Occipital lobe (tissue), 3 donors: ENCODE measurements at places on chromosomes 4 and X. TPM values are rescaled to one million over a fixed set of nuclear protein-coding genes. Genes with fewer than 3 reads are reported as not detected.

Gene NHSL2
- 0.78 TPM for total RNA-seq

GRCh38 chr4:24793219-24794005 is 2.0 kb upstream of the SOD3 start:
- no peak for DNase-seq

GRCh38 chrX:153582896-153583295 is 16.0 kb downstream of the CCNQ start:
- no peak for DNase-seq

GRCh38 chr4:143559757-143560147 is 46.2 kb downstream of the SMARCA5 start:
- no peak for DNase-seq

DNA sequence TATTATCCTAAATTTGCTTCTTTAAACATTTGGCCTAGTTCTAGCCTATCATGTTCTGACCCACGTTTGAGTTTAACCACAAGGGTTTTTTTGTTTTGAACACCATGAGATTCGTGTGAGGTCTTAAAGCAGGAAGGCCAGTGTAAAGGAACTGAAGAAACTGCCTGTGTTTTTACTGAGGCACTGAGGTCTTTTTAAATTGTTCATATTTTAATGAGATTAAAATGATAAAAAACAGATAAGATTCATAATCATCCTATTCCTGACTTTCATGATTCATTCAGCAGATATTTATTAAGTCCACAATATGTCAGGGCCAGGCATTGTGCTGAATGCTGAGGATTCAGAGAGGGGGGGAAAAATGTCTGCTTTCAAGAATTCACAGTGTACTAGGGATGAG is 3.2 kb downstream of the RPS6KA3 start:
- DNase-seq = no peak

Gene SCD5
- total RNA-seq = 287 TPM

Gene TCEAL2
- total RNA-seq = 18.7 TPM

DNA sequence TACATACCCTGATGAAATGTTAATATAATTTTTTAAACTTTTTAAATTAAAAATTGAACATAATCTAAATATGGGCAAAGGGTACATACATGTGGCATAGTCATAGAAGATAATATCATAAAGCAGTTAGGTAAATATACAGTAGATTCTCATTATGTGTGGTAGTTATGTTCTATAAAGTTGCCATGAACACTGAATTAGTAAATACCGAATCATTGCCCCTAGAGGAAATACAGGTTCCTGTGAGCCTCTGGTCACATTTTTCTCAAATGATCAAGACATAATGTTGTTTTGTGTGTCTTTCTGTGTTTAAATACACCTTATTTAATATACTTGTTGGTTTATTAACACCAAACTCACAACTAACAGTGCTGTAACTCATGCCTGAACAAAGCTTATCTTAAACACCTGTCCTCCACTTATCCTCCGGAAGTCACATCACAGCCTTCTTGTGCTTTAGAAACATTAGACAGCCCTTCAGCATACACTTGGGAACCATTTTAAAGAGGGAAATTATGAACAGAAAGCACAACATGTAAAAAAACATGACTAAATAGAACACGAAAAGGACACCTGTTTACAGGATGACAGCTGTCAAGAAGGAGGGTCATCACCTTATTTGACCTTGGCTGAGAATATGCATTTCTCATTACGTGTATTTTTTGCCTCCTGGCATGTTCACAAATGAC is 169.4 kb upstream of the NAP1L5 start:
- no peak for DNase-seq

DNA sequence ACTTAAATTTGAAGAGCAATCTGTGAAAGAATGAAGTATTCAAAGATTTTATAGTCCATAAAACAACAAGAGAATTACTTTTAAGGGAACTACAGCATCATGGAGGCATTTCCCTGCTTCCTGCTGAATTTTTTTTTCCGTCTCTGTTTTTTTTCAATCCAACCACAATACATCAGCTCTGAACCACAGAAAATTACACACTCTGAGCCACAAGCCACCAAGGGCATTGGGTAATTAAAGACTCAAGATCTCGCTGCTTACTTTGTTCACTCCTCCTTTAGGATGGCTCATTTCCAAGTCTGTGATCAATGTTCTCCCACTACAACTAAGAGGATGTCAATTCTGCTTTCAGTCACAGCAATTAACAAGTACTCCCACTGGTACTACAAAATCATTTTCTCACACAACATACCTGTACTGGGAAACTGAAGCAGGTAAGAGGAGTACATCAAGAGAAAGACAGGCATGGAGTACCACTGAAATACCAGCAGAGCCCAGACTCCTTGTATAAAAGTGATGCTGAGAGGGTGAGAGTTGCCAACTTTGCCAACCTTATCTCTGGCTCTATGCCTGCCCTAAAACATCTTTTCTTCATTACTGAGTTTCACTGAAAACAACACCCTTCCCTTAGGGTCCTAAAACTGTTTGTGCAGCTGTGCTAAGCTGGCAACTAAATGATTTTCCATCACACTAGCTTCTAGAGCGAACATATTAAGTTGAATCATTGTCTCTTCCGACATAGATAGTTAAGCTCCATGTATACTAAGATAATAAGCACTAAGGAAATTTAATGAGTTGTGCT is 105.8 kb upstream of the MAGEB18 start:
- DNase-seq = no peak

Gene CLDN22
- total RNA-seq = not detected

Gene FHL1
- 90.0 TPM for total RNA-seq

Gene CTAG1B
- total RNA-seq = not detected

Gene RTL3
- total RNA-seq = not detected

Gene FAM236A
- not detected for total RNA-seq

DNA sequence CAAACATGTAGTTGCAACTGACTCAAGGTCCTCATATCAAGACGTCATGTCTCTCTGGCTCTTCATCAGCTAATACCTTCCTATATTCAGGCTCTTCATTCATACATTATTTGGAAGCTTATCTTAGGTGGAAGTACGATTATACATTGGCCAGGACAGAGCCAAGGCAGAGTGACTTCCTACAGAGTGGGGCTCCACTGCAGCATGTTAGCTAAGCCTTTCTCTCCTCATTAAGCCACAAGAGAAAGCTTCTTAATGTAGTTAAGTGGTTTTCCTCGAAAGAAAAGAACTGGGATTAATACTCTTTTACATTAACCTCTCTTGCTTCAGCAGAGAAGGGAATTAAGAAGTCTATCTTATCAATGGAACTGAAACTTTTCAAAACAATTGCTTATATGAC is 15.0 kb downstream of the C4orf33 start:
- DNase-seq = no peak

DNA sequence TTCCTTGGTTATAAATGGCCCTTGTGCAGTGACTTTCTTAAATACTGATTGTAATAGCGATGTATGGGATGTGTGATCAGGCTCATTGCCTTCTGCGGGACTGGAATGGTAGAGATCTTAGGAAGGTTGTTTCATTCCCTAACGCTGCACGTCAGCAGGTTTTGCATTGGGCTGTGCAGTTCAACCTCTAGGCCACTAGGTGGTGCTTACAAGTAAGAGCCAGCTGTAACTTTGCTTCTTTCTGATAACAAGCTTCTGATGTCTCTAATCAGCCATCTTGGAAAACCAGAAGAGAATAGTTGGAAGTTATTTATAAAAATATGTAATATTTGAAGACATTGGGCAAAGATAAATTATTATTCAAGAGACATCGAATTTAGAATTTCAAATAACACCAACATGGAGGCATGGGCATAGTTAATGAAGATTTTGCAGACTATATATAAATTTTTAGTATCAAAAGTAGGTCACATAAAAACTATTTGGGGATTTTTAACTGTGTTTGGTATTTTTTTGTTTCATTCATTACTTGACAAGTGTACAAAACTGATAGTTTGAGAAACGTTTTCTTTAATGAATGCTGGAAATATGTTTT is 339.7 kb upstream of the PCDH7 start:
- DNase-seq = no peak

DNA sequence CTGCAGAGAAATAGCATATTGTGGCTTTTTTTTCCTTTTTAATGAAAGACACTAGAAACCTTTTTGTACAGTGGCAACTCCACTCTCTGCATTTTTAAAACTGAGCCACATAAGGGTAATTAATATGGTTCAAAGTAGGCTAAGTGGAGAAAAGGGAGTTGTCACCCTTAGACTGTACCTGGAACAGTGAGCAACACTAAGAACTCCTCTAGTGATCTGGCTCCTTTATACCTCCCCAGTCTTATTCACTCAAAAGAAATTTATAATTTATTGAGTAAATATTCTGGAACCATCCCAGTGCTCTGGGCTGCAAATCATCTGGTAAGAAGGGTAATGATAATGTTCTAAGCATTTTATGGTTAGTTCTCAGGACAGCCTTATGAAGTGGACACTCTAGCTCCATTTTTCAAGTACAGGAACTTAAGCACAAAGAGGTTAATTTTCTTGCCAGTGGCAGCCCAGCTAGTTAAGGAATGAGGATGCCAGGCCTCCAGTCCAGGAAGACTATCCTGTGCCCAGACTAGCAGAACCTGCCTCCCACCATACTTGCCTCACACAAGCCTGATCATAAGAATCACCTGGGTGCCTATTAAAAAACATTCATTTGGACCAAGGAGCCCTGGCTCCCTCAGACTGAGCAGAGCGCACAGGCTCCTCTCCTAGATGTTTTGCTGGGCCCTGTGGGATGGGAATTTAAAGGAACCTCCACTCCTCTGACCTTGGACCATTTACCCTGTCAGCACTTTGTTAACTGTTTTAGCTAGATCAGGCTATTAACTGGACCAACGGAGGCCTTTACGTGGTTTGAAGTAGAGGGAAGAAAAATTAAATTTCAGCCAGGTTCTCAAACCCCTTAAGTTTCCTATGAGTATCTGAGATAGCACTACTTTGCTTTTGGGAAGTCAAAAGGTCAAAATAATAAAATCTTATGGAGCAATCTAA is 102.6 kb downstream of the PDE5A start:
- DNase-seq = no peak

- no peak for DNase-seq
These were observed 1016.1 kb upstream of the PCDH7 start for GRCh38 chr4:29704059-29704458.

Gene FAT4
- 95.3 TPM for total RNA-seq
